Gastroesophageal sphincter (tissue), 4 donors: ENCODE measurements at places on chromosomes 1 and 21.

GRCh38 chr1:45015683-45016082 lies 3.6 kb downstream of the UROD start:
- no peak for ATAC-seq

DNA sequence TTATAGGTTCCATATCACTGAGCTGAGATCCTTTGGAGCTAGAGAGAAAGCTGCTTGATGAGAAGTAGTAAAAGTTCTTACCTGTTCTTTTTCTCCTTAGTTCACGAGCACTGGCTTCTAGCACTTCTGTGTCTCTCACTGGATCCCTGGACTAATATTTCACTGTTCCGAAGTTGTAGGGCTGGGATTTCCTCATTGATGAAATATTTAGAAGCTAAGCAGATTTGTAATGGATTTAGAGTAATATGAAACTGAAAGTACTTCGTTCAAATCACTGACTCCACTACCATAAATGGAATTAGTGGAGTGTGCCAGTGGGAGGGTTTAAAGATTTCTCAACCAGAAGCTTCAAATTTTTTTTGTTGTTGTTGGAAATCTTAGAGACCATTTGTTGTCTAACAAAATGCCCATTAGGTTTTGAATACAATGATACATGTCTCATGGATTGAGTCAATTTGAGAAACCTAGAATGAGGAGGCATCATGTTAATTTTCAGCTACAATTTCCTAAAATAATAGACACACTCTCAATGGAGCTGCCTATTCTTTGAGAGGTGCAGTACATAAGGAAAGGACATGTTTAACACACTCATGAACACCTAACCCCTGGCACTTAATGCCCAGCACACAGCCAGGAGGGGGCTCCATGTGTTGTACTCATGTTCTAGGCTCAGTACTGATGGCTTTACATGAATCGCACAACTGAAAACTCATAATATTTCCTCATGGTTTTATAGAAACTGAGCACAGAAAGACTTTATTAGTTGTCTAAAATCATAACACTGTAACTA lies at the start of gene GBP1:
TSS of gene GBP1 (minus strand) at position 130 of the 790 bp plus-strand sequence. CDS start 1,974 bp downstream, outside the sequence.
- ATAC-seq: peak; percentile 92

DNA sequence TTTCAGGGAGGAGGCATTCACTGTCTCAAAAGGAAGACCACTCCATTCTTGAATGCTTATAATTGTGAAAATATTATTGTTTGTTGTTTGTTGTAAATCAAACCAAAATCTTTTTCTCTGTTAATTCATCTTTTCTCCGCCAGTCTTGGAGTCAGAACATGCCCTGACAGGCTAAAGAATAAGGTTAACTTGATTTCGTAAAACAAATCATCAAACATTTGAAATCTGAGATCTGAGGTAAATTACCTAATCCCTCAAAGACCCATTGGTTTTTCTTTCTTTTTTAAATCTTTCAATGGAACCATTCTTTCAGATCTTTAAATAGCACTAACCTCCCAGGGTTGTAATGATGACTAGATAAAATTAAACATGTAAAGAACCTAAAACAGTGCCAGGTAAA lies 430.1 kb upstream of the PTBP2 start:
- no peak for ATAC-seq

DNA sequence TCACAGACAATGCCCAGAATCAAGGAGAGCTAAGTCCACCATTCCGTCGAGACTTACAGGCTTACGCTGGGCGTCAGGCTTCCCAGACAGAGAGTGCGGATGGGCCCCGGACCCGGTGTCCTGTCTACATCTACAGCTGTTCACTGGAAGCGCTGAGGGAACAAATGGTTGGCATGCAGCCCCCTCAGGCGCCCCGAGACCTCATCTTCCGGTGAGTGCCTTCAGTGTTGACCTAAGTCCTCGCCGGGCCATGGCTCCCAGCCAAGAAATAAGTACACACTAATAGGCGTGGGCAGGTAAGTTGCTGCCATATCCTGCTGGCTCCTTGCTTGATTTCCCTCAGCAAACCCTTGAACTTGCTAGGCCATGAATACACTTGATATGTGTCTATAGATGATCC lies 26.2 kb downstream of the HYI start:
- no peak for ATAC-seq

DNA sequence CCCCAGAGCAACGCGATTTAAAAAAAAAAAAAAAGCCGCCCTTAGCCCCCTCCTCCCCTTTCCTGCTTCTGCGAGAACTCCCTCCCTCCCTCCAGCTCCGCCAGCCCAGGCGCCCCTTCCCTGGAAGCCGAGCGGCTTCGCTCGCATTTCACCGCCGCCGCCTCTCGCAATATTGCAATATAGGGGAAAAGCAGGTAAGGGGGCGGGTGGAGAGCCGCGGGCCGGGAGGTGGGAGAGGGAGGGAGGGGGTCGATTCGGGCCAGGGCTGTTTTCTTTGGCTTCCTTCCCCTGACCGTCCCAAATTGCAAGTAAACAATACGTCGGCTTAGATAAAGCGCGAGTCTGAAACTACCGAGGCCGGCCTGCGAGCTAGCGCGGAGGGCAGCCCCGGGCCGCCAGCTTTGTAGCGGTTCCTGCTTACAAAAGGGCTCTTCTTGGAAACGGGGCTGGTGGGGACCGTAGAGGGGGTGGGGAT lies 408 bp downstream of the LMO4 start:
- ATAC-seq: no peak

- peak; percentile 31 for ATAC-seq
These were observed 6.6 kb downstream of the KRTAP10-8 start for GRCh38 chr21:44618504-44618903.

DNA sequence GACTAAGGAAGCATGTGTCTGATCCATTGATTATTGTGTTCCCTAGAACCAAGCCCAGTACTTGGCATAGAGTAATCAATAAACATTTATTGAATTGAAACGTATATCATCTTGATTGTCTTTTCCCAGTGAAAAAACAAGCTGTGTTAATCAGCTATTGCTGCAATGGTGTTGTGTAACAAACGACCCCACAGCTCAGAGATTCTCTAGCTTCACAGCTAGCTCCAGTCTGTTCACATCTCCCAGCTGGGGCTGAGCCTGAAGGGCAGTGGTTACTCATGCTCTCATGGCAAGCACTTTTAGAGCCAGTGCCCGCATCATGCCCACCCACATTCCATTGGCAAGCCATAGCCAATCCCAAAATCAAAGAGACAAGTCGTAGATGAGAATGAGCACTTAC lies 237.4 kb upstream of the RAB4A start:
- no peak for ATAC-seq

DNA sequence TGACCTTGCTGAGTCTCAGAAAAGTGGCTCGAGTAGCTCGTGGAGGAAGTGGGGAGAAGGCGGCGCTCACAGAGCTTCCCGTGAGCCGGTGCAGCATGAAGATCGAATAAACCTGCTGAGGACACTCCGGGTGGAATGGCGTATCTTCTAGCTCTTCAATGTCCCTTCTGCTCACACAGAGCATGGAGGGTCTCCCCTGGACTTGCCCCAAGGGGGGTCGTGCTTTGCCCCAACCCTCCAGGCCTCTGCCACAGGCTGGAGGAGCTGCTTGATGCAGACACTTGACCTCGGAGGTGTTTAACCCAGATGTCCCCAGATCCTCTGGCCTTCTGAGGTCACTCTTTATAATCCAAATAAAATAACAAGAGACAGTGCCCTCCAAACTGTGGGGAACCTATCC lies 2.2 kb upstream of the KRTAP10-12 start:
- no peak for ATAC-seq

DNA sequence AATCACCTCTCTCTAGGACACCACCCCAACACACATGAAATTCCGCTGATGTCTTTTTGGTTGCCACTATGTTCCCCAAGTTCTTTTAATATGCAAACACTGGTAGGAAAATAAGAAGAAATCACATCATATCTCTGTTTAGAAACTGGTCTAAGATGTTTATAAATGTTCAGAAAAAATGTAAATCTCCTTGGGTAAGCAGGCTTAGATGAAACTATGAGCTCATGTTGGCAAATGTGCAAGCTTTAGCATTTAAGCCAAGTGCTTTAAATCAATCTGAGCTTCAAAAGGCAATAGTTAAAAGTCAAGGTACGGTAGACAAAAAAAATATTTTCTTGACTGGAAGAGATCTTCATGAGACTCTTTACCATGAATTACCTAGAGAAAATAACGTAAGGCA lies 25.2 kb upstream of the SLAMF9 start:
- no peak for ATAC-seq

DNA sequence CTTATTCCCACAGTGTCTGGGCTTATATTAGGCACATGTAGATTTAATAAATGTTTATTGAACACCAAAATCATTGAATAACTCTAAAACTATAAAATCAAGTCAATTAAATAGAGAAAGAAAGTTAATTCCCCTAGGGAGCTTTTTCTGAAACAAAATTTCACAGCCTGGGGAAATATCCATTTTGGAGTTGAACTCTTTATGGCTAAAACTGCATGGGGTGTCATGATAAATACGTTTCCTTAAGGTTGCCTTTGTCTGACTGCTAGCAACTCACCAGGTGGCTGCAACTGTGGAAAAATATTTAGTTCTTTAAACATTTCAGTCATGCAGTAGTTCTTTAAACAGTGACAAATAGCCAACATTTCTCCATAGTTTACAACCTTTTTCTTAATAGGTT lies 496.1 kb downstream of the LRRIQ3 start:
- no peak for ATAC-seq

DNA sequence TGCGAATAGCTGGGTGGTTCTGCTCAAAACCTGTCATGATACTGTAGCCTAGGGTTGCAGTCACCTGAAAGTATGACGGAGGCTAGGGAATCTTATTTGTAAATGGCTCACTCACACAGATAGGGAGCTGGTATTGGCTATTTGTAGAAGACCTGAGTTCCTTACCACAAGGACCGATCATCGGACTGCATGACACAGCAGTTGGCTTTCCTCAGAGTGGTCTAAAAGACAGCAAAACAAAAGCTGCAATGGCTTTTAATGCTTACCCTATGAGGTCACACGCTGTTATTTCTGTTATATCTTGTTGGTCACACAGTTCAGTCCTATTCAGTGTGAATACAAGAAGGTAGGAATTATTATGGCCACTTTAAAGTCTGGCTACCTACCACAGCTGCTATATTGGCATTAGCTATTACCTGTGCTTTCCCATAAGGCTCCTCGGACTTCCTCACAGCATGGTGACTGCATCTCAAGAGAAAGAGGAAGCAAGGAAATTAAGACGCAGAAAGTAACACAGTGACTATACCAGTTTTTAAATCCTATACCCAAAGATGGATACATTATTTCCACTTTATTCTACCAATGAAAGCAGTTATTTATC lies 68.4 kb upstream of the LRRC7 start:
- ATAC-seq: no peak

GRCh38 chr1:25485536-25486411 lies 55.1 kb downstream of the MACO1 start:
- ATAC-seq: no peak

- ATAC-seq: no peak
These were observed 44.1 kb downstream of the OLFML3 start for GRCh38 chr1:114023377-114023776.

- no peak for ATAC-seq
These were observed 53.0 kb upstream of the CLDN14 start for GRCh38 chr21:36532769-36533467.

DNA sequence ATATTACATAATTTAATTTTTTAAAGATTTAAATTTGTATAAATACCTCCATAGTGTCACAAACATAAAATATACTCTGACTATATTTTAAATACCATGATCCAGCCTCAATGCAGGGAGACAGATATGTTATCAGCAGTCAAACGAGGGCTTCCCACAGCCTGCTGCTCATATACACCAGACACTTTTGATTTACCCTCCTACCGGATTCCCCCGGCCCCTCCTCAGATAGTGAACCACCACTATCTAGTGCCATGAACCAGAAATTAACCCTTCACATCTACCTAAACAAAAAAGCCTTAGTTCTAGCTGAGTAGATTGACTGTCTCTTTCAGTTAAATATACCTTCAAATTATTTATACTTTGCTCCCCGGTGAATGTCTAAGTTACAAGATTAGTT lies 52.4 kb upstream of the C1orf53 start:
- ATAC-seq: no peak

- no peak for ATAC-seq
These were observed 129.2 kb downstream of the PTPN14 start for GRCh38 chr1:214422137-214422671.

DNA sequence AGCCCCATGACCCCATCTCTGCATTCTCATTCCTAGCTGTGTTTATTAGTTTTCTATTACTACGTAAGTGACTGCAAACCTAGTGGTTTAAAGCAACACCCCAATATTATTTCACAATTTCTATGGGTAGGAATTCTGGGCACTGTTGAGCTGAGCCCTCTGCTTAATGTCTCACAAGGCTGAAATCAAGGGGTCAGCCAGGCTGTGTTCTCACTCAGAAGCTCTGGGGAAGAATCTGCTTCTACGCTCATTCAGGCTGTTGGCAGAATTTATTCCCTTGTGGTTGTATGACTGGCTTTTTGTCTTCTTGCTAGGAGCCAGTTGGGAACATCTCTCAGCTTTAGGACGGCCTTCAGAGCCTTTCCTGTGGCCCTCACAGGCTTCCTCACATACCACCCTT lies 181.0 kb downstream of the GIPC2 start:
- ATAC-seq: peak; percentile 75

DNA sequence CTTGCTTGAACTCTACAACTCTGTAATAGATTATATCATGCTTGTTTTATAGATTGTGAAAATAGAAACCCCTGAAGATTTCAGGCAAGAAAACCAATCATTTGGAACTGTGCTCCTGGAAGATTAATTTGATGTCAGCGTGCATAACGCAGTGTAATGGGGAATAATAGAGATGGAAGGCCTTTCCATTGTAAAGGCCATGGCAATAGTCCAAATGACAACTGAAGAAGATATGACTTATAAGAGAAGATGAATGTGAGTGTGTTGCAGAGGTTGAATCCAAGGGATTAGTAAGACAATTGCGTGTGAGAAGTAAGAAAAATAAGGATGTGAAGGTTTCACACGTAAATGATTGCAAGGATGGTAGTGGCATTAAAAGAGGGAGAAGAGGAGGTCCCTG lies 285.0 kb downstream of the DUSP10 start:
- ATAC-seq: no peak

DNA sequence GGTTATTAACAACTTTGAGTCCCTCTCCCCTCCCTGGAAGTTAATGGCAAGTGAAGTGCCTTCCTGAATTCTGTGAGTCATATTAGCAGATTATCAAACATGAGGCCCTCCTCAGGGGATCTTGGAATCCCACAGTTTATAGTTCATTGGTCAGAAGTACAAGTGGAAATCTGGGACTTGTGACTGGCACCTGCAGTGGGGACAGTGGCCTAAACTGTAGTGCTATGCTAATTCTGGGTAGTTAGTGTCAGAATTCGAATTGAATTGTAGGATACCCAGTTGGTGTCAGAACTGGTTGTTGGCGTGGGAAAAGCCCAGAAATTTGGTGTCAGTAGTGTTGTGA lies 26.2 kb downstream of the ZYG11B start:
- no peak for ATAC-seq

GRCh38 chr1:89804642-89805237 lies 16.1 kb upstream of the LRRC8D start:
- ATAC-seq: peak; percentile 85

GRCh38 chr1:187054862-187055757 lies 226.4 kb downstream of the PLA2G4A start:
- ATAC-seq: no peak

GRCh38 chr1:234941321-234942011 lies 187.2 kb downstream of the TOMM20 start:
- no peak for ATAC-seq

GRCh38 chr1:199646761-199647160 lies 380.7 kb upstream of the NR5A2 start:
- no peak for ATAC-seq

- ATAC-seq: no peak
These were observed 58.1 kb upstream of the VTCN1 start for GRCh38 chr1:117268535-117269455.

GRCh38 chr1:61640531-61641530 lies 84.1 kb downstream of the TM2D1 start:
- peak; percentile 16 for ATAC-seq

- no peak for ATAC-seq
These were observed 37.3 kb downstream of the KCND3 start for GRCh38 chr1:111952125-111952657.
